CD4-positive, alpha-beta T cell treated with Interleukin-6 for 4 hours (primary cell): ENCODE measurements at places on chromosomes 7 and 10.

- DNase-seq, result no peak
These were observed 52.5 kb upstream of the CAMK2B start for GRCh38 chr7:44377681-44378421.

DNA sequence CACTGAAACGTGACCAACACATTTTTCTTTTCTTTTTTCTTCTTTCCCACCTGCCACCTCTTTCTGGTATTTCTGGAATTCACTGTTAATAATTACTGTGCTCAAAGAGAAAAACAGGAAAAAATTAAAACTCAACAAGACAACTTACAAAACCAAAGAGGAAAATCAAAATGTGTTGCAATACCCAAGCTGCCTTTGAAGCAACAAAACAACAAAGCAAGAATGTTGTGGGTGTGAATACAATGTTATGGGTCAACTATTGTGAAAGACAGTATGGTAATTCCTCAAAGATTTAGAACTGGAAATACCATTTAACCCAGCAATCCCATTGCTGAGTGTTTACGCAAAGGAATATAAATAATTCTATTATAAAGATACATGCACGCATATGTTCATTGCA, 415.1 kb downstream of the GFRA1 start:
- DNase-seq, result no peak

GRCh38 chr7:76315364-76315763, 12.9 kb downstream of the HSPB1 start:
- no peak for DNase-seq

GRCh38 chr7:92762851-92763250, 73.5 kb downstream of the CDK6 start:
- DNase-seq, result no peak

DNA sequence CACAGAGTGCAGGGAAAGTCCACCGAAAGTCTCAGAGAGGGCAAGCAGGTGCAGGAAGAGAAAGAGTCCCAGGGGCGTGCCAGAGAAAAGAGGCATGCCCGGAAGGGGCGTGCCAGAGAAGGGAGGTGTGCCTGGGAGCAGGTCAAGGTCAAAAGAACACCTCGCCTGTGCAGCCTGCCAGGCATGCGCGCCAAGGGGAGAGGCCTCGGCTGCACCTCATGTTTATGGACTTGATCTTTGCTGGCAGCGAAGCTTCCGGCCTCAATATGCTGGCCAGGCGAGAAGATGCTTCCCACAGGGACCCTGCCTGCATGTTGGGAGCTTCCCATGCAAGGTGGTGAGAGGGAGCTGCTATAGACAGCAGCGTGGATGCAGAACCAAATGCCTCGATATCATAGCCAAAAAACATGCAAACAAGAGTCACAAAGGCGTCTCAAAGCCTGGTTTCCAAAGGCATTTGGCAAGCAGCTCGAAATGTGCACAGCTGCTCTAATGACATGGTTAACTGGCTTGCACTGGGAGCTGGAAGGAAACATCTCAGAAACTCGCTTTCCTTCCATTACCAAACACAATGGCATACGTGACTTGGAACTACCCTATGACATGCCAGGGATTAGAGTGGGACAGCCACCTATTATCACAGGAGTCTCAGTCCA, 192.5 kb upstream of the PPP2R2D start:
- DNase-seq, result no peak

GRCh38 chr7:50721160-50721559, 61.5 kb downstream of the GRB10 start:
- no peak for DNase-seq

DNA sequence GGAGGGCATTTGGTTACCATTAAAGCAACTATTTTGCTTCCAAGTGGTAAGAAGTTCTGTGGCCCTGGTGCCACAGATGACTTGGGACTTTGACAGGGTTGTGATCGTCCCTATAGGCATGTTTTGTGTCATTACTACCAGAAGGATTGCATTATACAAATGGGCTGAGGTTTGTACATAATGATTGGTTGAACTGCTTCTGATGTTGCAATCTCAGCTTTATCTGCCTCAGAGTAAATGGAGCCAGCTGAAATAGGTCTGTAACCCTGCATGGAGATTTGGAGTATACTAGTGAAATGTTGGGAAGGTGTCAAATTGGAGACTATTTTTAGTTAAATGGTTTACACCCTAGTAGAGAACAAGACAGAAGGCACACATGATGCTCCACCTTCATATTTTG, 46.1 kb upstream of the SEPTIN7 start:
- DNase-seq, result no peak

GRCh38 chr7:33421429-33421828, 292.1 kb downstream of the BBS9 start:
- no peak for DNase-seq

DNA sequence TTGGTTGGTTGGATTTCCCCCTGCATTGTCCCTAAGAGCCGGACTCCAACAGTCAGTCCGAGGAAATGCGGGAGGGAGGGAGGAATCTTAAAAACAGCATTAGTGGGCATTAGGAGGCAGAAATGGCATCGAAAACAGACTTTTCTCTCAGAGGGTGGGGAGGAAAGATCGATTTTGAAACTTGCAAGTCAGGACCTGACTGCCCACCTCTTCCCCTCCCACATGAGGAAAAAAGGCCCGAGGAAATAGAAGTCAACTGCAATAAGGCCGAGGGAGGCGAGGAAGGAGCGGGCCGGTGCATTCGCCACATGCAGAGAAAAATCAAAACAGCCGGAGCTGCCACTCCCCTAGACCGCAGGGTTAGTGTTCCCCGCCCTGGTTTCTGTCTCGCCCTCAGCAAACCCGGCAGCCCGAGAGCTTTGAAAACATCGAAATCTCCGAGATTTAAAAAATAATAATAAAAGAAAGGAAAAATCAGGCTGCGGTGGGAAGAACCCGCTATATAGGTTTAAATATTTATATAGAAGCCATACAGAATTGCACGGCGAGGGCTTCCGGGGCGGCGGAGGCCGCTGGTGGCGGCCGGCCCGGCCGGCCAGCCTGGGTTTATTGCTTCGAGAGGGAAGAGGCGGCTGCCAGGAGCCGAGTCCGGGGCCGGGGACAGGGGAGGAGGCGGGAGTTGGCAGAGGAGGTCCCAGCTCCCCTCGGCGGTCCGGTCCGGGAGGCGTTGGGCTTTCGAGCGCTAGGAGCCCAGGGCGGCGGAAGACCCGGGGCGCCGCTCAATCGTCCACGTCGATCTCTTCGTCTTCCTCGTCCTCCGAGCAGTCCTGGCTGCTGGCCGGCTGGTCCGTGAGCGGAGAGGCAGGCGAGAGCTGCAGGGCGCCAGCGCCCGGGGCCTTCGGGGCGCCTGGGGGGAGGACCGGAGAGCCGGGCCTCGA, 2.5 kb downstream of the LBX1 start:
- peak; percentile 37 for DNase-seq

DNA sequence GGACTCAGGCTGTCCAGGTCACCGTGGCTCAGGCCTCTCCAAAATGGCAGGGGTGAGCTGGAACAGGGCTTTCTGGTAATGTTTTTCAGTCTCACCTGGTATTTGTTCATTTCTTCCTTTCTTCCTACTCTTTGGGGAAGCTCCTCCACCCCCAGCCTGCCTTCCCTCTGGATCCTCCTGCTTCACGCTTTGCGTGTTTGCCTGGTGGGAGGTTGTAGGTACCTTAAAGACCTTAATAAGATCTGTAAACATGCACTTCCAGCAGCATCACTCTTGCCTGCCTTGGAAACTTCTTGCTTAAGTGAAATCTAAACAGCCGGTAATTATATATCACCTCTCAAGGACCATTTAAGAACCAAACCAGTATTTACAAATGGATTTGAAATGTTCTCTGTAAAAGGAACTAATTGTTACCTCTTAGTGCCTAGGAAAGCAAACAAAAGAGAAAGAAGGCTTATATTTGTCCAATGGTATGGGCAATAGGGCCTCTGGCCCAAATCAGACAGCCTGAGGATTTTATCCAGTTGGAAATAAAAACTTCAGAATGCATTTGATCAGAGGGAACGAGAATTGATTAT, 339.9 kb downstream of the CCSER2 start:
- DNase-seq, result no peak

GRCh38 chr7:33590916-33591315, 314.4 kb upstream of the BMPER start:
- DNase-seq, result no peak

GRCh38 chr7:80392229-80393169, 119.4 kb downstream of the GNAT3 start:
- DNase-seq, result no peak

DNA sequence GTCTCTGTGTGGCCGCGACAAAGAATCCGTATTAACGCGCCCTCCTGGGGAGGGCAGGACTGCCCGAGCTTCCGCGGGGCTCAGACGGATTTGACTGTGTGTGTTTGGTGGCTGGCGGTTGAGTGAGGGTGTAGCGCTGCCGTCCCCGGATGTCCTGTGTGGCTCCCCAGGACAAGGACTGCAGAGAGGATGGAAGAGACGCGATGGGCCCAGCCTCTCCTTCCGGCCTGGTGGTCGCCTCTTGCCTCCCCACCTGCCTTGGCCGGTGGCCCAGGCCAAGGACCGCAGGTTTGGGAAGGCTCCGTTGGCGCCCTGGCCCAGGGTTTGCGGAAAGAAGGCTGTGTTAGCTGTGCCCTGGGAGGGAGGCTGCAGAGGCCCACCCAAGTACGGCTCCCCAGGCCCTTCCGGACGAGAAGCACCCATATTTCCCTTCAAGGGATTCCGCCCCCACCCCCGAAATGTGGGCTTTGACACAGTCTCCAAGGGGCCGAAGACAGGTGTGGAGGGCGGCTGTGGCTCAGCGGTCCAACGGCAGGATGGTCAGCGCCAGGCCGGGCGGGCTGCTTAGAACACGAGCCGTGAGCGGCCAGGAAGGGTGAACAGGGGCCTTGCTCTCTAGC, 2.3 kb downstream of the UNCX start:
- DNase-seq, result no peak

- no peak for DNase-seq
These were observed 163.0 kb upstream of the PPP1R3A start for GRCh38 chr7:114081606-114082425.

GRCh38 chr10:116891208-116891607, 41.9 kb downstream of the ENO4 start:
- no peak for DNase-seq

- no peak for DNase-seq
These were observed 34.9 kb downstream of the MMRN2 start for GRCh38 chr10:86922553-86922961.

- no peak for DNase-seq
These were observed 81.3 kb downstream of the SEMA3A start for GRCh38 chr7:84113286-84113685.

- DNase-seq, result no peak
These were observed at the start of gene NKX1-2 for GRCh38 chr10:124450012-124450782. NKX1-2 (minus strand) TSS chr10:124450035; CDS start chr10:124449943, 92 bp downstream.

- no peak for DNase-seq
These were observed 128.4 kb downstream of the NRBF2 start for GRCh38 chr10:63261496-63261895.

DNA sequence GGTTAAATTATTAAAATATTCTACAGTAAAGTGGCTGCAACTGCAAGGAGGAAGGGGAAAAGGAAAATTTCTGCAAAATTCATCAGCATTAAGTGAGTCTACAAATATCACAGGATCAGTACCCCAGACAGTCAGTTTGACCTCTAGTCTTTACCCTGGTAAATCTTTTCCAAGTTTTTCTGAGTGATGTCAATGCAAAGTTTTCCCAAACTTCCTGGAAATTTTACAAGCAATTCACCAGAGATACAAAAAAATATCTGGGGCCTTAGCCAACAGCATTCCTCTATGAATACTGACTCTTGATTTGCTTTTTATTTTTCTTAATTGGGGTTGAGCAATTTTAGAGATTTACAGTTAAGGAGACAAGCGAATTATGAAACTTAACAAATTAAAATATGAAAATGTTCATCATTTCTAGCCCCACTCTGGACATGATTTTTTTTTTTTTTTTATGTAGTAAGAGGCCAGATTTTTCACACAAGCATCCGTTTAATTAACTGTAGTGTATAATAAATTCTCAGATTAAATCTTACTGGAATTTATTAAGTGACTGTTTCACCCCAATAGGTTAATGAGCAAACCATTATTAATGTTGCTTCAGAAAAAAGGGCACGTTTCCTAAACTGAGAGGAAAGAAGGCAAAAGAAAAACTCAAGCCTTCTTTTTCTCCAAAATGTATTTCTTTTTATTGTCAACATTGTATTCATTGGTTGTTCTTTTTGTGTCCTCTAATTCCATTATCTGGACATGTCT, 539.5 kb upstream of the FZD8 start:
- DNase-seq, result no peak

- peak; percentile 57 for DNase-seq
These were observed at the start of gene VIPR2 for GRCh38 chr7:159144758-159145489. VIPR2 (minus strand) TSS chr7:159144867; CDS start chr7:159144771, 96 bp downstream.

DNA sequence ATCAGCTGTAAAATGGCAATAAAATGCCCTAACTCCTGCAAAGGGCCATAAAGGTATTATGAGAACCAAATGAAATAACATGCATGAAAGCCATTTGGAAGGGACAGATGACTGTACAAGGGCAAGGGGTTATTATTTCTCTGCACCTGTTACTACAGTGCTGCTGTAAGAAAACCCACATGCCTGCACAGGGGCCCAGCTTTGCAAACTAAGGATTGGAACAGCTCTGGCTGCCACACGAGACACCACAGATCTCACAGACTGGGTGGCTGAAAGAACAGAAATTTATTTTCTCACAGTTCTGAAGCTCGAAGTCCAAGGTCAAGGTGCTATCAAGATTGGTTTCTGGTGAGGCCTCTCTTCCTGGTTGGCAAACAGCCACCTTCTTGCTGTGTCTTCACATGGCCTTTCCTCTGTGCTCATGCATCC, 409.0 kb upstream of the NRP1 start:
- DNase-seq, result no peak

- DNase-seq, result no peak
These were observed 126.7 kb downstream of the TNS3 start for GRCh38 chr7:47454974-47455871.

DNA sequence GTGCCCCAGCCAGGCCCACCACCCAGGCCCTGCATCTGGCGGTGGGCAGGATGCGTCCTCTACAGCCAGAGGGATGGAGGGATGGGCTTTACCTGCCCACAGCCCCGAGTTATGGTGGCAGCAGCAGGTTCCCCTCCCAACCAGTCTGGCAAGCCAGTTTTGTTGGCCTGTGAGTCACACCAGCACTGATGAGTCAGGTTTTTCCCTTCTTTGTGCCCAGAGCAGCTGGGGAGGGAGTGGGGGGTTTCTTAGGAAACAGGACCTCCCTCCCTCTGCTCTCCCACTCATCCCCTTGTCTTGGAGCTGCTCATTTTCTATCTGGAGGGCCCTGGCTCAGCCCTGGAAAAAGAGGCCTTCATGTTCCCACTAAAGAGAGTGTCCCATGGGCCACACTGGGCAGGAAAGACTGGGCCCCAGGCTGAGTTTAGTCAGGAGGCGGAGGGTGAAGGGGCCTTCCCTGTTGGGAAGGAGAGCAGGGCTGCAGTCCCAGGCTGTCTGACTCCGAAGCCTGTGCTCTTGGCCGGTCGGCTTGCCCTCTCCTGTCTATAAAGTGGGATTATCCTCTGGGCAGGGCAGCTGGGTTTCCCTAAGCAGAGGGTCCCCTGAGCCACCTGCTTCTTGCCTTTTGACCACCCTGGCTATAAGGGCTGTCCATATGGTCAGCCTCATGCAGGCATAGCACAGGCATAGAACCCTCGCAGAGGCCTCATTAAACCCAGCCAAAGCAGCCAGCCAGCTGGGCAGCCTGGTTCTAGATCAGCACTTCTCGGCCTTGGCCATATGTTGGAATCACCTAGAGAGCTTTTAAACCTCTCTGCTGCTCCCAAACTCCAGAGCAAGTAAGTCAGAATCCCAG, 30.2 kb upstream of the ANKRD2 start:
- DNase-seq, result peak; percentile 31
